NCI-H446 (cell line): ENCODE measurements at places on chromosomes 13 and 19.

- DNase-seq, result no peak
Observed at GRCh38 chr13:99969453-99969918, 2.1 kb downstream of the ZIC5 start.

DNA sequence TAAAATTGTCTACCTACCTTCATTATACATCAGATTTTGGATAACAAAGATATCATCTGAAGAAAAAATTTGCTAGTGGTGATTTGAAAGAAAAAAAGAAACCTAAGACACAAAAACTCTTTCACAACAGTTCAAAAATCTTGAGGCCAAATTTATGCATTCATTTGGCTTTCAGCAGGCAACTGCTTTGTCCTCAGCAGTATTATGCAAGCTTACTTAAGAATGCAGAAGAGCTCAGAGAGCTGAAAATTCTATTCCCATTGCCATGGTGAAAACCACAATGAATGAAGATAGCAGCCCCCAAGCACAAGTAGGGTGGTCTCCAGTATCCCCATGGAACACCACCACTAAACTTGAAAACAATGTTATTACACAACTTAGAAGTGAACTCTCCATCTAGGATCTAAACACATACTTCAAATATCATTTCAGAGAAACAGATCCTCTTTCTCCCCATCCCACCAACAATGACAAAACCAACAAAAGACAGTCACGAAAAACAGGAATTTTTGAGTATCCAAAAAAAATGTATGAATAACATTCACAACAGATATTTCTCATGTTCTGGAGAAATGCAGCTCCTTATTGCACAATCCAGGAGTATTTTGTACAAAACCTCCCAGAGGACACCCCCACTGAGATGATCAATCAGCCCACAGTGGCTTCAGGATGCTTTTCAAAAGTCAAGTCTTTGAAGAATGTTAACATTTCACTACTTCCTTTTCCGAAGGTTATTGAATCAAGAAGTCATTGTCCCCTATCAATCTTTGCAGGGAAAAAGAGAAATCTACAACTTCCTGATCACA lies 192.7 kb downstream of the LHFPL6 start:
- no peak for DNase-seq

GRCh38 chr13:79034341-79034740 lies 371.7 kb downstream of the RBM26 start:
- DNase-seq, result no peak

DNA sequence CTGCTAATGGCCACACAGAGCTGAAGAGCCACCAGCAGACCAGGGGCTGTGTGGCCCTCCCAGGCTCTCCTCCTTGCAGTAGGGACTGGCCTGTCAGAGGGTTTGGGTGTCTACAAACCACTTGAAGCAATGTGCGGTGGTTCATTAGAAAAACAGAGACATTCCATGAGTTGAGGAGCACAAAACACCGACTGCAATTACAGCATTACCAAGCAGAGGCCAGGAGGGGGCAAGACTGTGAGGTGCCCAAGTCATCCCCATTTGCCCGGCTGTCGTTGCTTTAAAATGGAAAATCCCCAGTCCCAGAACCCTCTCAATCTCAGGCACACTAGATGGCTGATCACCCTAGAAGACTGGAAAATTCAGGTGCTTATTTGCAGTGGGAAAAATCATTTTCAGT lies 15.0 kb downstream of the TMTC4 start:
- DNase-seq, result no peak

DNA sequence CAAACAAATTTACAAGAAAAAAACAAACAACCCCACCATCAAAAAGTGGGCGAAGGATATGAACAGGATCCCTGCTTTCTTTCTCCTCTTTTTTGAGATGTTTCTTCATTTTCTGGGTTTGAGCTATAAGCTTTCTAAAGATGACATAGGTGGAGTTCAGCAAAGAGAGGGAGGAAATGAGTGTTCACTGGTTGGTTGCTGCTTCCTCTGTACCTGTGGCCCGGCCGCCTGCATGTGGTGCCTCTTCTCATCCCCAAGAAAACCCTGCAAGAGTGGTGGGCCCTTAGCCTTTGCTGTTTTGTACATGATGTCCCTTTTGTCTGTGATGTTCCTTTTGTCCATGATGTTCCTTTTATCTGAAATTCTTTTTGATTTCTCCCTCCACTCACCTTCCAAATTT lies 178.4 kb upstream of the SERP2 start:
- no peak for DNase-seq
